ENCODE measurements at places on chromosomes 13 and 19. TPM values are rescaled to one million over a fixed set of nuclear protein-coding genes. Genes with fewer than 3 reads are reported as not detected.

DNA sequence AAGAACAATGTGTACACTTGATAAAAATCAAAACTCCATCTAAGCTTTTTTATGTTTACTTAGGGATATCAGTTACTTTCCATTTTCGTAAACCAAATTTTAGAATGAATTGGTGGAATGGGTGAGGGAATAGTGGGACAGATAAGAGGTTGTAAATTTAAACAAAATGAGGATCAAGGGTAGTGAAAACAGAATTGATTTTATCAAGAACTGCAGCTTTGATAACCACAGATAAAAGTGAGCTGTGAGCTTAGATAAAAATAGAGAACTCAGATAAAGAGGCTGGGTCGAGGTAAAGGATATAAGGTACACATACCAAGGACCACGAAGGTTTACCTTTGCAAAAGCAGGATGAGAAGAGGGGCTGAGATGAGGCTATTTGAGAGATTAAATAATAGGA is 813.2 kb upstream of the GPC6 start:
- no peak overlapping the region for H3K4me3 ChIP-seq
- no peaks in the 10 kb centered on the region for H3K27me3 ChIP-seq
- no peaks in the 10 kb centered on the region for H3K36me3 ChIP-seq

DNA sequence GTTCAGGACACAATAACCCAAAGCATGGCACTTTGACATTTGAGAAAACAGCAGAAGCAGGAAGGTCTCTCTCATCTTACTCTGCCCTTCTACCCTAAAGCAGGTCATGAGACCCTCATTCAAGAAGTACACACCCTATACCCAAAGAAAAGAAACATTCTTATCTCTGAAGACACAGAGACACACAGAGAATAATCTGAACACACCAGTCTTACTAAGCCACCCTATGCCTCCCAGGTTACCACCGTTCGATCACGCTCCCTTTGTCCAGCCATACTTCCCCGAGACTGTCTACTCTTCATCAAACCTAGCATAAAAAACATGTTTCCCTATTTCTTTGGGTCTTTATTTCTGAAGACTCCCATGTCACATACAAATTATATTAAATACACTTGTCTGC is 66.5 kb upstream of the ANKRD10 start:
- H3K4me3 ChIP-seq, result no peak overlapping the region
- no peak for DNase-seq
- H3K36me3 ChIP-seq, result no peaks in the 10 kb centered on the region
- no peak overlapping the region for H3K27ac ChIP-seq
- H3K4me1 ChIP-seq, result no peaks in the 10 kb centered on the region

- DNase-seq, result no peak
- H3K4me3 ChIP-seq, result no peak overlapping the region
- H3K36me3 ChIP-seq, result no peaks in the 10 kb centered on the region
- no peak overlapping the region for H3K27ac ChIP-seq
- no peaks in the 10 kb centered on the region for H3K27me3 ChIP-seq
Measured at GRCh38 chr13:78182813-78183212, 264.2 kb upstream of the EDNRB start.

- H3K27me3 ChIP-seq, result no peaks in the 10 kb centered on the region
- no peaks in the 10 kb centered on the region for H3K36me3 ChIP-seq
- no peaks in the 10 kb centered on the region for H3K4me1 ChIP-seq
Measured at GRCh38 chr13:64429691-64430090, 2800.4 kb downstream of the PCDH9 start.

- H3K36me3 ChIP-seq, result no peaks in the 10 kb centered on the region
- no peak overlapping the region for H3K27ac ChIP-seq
- no peak for DNase-seq
Measured at GRCh38 chr13:46468570-46469463, 81.8 kb upstream of the RUBCNL start.

DNA sequence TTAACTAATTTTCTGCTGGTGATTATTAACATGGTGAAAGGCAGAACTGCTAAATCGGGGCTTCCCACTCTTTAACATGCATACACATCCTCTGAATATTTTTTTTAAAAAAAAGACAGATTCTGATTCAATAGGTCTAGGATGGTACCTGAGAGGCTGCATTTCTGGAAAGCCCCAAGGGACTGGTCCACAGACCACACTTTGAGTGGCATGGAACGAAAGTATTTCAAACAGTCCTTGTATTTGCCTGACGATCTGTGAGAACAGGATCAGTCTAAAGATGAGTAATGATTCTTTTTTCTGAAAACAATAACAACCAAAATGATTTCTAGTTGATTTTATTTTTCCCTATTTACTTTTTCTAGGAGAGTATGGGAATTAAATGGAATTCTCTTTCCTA is 16.7 kb upstream of the SPART start:
- peaks cover 3% of the 10 kb centered on the region for H3K27me3 ChIP-seq
- no peak overlapping the region for H3K27ac ChIP-seq
- no peak for DNase-seq

ZNF230 gene
- 5.5 TPM for total RNA-seq

DNA sequence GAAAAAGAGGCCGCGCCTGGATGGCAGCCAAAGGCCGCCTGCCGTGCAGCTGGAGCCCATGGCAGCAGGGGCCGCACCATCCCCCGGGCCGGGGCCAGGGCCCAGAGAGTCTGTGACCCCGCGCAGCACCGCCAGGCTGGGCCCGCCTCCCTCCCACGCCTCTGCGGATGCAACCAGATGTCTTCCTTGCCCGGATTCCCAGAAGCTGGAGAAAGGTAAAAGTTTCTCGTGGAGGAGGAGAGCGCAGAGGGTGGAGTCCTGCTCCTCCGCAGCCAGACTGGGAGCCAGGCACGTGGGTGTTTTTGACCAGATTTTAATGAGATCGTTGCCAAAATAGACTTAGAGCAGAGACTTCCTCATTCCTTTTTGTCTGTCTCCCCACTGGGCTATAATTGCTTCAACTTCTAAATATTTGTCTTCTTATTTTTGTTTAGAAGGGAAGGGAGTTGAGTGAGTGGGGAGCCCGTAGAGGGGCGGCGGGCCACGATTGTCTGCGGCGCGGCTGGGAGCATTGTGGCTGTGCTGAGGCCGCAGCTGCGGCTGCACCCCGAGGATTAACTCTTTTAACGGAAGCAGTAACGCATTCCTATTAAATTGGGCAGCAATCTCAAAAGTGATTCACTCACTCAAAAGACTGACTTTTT is 22.8 kb upstream of the NDUFS7 start:
- DNase-seq, result no peak
- H3K4me3 ChIP-seq, result no peak overlapping the region
- no peak overlapping the region for H3K27ac ChIP-seq
- peaks cover 31% of the 10 kb centered on the region for H3K36me3 ChIP-seq
- H3K27me3 ChIP-seq, result no peaks in the 10 kb centered on the region
- H3K4me1 ChIP-seq, result peaks cover 41% of the 10 kb centered on the region

GRCh38 chr13:77460195-77460594 is 75.3 kb upstream of the SCEL start:
- H3K4me1 ChIP-seq, result no peaks in the 10 kb centered on the region
- no peak overlapping the region for H3K4me3 ChIP-seq
- H3K36me3 ChIP-seq, result no peaks in the 10 kb centered on the region
- peaks cover 4% of the 10 kb centered on the region for H3K27me3 ChIP-seq
- DNase-seq, result no peak

DNA sequence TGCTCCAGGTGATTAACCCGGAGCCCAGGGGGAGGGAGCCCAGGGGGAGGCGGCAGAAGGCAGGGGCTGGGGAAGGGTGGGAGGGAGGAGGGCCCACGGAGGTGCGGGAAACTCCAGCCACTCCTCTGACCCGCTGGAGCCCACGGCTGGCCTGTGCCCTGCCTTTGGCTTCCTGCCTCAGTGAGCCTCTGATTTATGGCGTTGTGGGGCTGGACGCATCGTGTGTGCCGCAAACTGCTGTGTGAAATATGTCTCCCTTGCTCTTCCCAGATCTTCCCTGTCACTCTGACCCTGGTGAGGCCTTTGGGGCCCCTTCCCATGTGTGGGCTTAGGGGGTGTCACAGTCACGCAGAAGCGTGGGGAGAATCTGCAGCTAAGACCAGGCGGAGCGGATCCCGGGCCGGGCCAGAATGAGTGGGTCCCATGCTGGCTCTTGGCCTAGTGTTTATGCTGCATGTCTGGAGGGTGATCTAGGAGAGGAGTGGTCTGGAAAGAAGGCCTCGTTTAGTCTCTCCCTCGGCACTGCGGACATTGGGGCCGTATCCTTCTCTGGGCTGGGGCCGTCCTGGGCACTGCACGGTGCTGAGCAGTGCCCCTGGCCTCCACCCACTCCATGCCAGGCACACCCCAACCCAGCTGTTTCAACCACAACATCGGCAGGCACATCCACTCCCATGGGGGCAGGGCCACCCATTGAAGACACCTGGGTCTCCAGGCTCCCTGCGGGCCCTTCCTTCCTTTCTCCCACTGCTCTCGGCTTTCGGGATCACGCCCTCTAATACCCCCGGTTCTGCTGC is 123.0 kb downstream of the KDM4B start:
- no peak overlapping the region for H3K27ac ChIP-seq
- no peaks in the 10 kb centered on the region for H3K27me3 ChIP-seq
- peaks cover 6% of the 10 kb centered on the region for H3K36me3 ChIP-seq

C19orf81 gene
- total RNA-seq, result not detected

- DNase-seq, result no peak
- no peak overlapping the region for H3K27ac ChIP-seq
- no peaks in the 10 kb centered on the region for H3K36me3 ChIP-seq
- H3K27me3 ChIP-seq, result peaks cover 4% of the 10 kb centered on the region
Measured at GRCh38 chr13:98652721-98653462, 76.0 kb upstream of the STK24 start.

GRCh38 chr19:16115301-16116039 is 3.8 kb downstream of the RAB8A start:
- DNase-seq, result no peak
- peak overlapping the region; percentile 63 for H3K27ac ChIP-seq
- no peaks in the 10 kb centered on the region for H3K27me3 ChIP-seq
- no peak overlapping the region for H3K4me3 ChIP-seq
- H3K4me1 ChIP-seq, result peaks cover 77% of the 10 kb centered on the region

PDE4C gene
- total RNA-seq, result not detected
